ENCODE measurements at places on chromosomes 5 and 9.

DNA sequence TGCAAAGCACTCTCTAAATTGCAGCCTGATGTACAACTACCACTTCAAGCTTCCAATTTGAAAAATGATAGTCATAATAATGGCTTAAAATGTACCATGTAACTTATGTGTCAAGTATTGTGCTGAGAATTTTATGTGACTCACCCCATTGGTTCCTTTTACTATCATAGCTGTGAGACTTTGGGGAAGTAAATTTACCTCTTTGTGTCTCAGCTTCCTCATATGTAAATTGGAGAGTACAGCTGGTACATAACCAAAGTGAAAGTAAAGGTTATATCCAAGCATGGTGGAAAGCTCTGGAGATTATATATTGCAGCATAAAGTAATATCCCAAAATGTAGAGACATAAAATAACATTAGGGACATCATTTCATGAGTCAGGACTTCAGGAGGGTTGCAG, 2200.4 kb upstream of the C9orf72 start:
- DNase-seq: no peak

DNA sequence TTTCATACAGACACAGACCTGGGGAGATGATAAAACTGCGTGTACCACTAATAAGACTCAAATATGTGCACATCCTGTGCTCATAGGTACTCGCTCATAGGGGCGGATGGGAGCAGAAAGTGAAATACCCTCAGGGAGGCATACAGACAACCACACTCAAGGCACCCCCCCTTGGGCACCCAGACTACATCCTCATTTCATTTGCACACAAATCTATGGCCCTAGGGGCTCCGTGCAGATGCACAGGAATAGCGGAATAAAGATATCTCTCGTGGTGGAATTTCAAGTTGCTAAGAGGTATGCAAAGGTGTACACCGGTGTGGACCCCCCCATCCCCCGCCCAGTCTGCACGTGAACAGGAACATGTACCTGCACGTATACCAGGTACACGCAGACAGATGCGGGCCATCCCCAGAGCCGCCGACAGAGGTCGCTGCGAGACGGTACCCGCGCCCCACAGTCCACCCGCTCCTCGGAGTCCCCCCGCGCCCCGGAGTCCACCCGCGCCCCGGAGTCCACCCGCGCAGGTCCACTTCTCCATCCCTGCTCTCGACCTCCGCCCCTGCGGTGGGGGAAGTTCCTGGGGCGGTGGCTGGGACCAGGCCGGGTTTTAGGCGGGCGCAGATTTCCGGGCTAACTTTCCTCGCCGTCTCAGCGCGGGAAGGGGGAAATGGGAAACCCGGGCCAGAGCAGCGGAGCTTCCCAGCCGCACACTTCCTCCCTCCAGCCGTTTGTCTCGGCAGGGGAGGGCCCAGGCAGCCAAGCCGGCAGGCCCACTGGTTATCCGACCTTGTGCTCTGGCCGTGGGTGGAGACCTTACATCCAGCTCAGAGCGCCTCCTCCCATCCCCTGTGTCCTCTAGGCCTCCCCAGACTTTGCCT, 1.0 kb upstream of the IL12B start:
- DNase-seq: no peak

DNA sequence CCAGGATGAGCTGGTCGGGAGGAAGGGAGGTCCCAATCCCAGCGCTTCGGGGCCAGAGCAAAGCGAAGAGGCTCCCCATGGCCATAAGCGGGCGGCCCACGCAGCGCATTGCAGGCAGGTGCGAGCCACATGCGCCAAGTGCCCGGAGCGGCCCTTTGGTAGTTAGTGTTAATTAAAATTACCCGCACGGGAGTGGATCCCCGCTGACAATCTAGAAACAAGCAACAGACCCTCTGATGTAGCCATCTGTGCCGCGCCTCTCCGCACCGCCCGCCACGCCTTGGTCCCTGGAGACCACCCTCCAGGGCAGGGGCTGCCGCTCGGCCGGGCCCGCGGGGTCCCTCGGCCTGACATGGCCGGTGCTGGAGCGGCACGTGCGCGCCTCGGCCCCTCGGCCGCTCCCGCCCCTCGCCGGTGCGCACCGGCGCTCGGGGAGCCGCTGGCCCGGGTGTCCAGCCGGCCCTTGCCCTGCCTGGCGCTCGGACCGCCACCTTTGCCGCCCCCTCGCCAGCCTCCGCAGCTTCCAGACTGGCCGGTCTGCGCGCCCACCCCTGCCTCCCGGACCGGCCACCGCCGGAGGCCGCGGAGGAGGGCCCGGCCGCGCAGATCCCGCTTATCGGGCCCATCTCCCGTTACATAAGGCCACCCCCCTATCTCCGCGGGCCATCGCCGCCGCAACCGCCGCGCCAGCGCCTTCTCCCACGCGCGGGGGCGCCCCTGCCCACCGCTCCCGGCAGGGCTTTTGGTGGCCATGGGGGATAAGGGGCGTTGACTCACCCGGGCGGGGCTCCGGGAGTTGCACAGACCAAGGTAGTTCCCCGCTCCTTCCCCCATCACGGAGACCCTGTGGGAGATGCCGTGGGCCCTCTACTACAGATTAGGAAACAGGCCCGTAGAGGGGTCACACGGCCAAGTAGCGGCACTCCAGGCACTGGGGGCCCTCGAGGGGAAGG, 1.9 kb upstream of the IL13 start:
- DNase-seq: no peak

DNA sequence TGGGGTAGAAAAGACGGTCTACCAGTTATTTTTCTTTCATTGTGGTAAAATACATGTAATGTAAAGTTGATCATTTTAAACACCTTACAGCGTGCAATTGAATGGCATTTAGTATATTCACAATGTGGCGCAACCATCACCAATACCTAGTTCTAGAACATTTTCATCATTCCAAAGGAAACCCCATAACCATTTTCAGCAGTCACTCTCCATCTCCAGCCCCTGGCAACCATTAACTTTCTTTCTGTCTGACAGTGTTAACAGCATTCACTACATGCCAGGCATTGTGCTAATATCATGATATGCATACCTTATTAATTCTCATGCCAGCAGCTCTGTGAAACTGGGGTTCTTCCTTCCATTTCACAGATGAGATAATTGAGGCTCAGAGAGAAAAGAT, 32.0 kb downstream of the PTGS1 start:
- DNase-seq: no peak

DNA sequence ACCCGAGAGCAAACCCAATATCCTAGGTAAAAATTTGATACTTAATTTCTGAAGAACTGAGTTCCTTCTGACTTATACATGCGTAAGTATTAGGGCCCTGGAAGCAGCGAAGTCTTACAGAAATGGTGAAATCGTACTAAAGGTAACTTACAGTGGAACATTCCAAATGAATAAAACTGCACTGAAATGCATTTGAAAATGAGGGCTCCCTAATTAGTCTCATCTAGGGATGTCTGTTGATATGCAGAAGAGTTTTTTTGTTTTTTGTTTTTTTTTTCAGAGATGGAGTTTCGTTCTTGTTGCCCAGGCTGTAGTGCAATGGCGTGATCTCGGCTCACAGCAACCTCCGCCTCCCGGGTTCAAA, 10.4 kb upstream of the NANS start:
- no peak for DNase-seq

GRCh38 chr5:132480893-132481595, 9.5 kb downstream of the IRF1 start:
- no peak for DNase-seq

GRCh38 chr9:114898741-114899140, 31.6 kb downstream of the TNFSF8 start:
- no peak for DNase-seq

DNA sequence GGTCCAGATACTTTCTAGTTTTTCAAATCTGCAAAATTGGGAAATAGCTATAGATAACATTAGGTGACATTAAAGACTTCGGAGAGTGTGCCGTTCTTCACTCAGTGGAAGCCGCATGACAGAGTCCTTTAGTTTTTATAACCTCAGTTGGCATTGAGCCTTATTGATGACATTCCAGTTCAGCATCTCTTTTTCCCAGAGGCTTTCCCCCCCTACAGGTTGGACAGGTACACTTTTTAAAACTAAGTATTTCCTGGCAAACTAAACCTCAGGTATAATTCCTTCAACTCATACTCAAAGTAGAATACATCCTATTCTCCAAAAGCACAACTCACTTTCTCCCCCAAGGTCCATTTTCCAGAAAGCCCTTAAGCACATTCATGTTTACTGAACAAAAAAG, 58.7 kb downstream of the SLC46A2 start:
- DNase-seq: no peak

DNA sequence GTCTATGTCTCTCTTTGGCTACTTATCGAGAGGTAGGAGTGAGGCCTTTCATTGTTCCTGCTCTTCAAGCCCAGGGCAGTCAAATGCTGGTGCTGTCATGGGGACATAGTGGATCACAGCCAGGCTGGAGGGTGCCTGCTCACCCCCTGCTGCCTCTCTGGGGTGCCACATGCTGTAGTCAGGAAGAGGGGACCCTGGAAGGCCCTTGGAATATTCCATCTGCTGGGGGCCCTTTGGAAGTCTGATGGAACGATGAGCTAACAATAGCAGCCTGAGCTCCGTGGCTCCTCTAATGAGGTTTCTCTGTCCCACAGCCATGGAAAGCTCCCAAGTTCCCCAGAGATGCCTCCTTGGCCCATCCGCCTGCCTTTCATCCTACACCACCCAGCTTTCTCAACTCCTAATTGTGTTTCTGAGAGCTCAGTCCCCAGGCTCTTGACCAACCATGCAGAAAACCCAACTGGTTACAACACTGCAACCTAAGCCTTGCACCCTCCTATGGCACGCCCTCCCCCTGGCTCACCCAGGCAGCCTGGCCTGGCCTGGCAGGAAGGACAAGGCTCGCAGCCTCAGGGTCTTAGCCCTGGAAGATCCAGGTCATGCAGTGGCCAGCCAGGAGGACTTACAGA, 91.7 kb downstream of the NRG2 start:
- DNase-seq: no peak

- DNase-seq: no peak
Measured at GRCh38 chr9:135544981-135545635, 818 bp upstream of the OBP2A start.

DNA sequence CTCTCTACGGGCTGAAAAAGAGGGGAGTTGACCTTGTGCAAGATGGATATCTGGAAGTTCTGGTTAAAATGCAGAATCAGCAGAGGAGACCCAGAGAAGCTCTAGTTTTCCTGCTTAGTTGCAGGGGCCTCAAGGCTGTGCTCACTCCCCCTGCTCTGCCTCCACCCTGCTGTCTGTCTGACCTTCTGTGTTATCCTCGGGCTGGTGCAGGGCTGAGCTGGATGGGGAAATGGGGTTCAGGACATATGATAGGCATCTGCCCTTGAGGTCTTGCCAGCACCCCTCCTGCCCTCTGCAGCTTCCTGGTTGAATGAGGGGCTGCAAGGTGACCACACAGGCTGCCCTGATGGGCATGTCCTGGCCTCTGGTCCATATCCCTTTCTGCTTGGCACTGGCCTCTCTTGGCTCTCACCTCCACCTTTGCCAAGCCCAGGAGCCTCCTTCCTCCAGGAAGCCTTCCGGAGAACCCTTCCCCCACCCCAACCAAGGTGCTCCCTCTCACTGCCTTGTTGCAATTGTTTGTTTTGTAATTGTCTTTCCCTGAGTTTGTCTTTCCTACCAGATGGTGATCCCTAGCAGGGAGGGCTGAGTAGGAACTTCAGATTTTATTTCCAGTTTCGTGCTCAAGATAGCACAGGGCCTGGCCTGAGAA, 1.3 kb downstream of the TMEM268 start:
- DNase-seq: no peak

GRCh38 chr9:91163773-91164471, 197.8 kb downstream of the AUH start:
- DNase-seq: no peak

DNA sequence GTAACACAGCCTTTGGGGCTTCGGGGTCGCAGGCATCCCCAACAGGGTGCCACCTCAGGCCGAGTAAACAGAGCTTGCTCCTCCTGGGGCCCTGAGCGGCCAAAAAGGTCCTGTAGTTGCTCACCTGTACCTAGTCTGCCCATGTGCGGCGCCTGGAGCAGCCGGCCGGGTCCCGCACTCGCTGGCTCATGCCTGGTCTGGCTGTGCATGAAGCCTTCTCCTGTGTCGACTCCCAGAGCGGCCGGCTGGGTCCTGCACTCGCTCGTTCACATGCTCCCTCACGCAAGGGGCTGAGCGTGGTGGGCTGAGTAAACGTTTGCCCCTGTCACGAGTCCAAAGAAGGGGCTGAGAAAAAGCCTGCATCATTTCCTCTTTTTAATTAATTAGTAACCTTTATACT, 162.4 kb upstream of the TUT7 start:
- no peak for DNase-seq

- no peak for DNase-seq
Measured at GRCh38 chr9:135290086-135290485, 189.5 kb upstream of the PPP1R26 start.

- no peak for DNase-seq
Measured at GRCh38 chr5:88251048-88251711, 17.5 kb downstream of the TMEM161B start.

GRCh38 chr5:66757219-66757833, 161.1 kb downstream of the MAST4 start:
- peak; percentile 5 for DNase-seq

GRCh38 chr5:60843936-60844905, at the start of gene ELOVL7:
ELOVL7 (minus strand) TSS chr5:60844269; CDS start chr5:60787397, 56,872 bp downstream.
- peak; percentile 46 for DNase-seq

GRCh38 chr5:133496631-133497030, 115.7 kb downstream of the FSTL4 start:
- DNase-seq: no peak

GRCh38 chr9:19181561-19181960, 48.9 kb upstream of the DENND4C start:
- DNase-seq: no peak

DNA sequence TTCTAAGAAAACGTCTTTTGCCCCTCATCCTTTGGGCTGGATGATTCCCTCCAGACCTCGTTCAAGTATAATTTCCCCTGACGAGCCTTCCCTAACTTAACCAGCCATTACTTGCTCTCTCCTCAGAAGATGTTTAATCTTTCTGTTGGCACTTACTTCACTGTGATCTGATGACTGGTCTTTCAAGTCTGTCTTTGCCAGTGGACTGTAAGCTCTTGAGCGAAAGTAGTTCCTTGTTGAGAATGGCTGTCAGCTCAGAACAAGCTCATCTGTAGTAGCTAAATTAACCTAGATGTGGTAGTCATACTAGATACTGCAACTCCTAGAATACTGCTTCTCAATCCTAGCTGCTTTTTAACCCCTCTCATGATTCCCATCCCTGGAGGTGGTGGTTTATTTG, 125.0 kb downstream of the AOPEP start:
- DNase-seq: no peak

GRCh38 chr9:23638011-23638410, 188.0 kb downstream of the ELAVL2 start:
- DNase-seq: no peak

All from NCI-H1092 (cell line).